NK-92 treated with Interleukin-12 subunit alpha and Interleukin-12 subunit beta, amount 100 ng/mL, for 24 hours (cell line): ENCODE measurements at places on chromosomes 2 and 18.

- DNase-seq, result no peak
These were observed 364.8 kb upstream of the GALNT5 start for GRCh38 chr2:156892467-156893281.

- no peak for DNase-seq
These were observed 4.2 kb downstream of the MEIS1 start for GRCh38 chr2:66438891-66439811.

GRCh38 chr18:49460976-49461601 is 644 bp upstream of the DYM start:
- no peak for DNase-seq

- DNase-seq, result no peak
These were observed 1.4 kb upstream of the TTL start for GRCh38 chr2:112480530-112481049.

DNA sequence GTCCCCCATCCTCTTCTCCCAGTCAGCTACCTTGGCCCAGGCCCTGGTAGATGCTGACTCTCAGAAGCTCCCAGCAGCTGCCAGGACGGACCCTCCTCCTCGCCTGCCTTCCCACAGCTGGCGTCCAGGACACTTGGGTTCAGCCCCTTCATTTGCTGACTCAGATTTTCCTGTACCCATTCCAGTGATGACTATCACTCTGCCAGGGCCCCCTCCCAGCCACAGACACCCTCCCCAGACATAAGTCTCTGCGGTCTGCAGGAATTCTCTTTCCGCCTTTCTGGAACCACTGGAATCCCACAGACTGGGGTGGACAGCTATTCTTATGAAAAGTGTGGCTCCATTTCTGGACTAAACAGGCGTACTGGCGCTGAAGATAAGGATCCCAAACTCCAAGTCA is 260.3 kb upstream of the EPAS1 start:
- no peak for DNase-seq

GRCh38 chr18:5768454-5768853 is 126.9 kb downstream of the TMEM200C start:
- no peak for DNase-seq

- DNase-seq, result no peak
These were observed 132.5 kb downstream of the UBE2E3 start for GRCh38 chr2:181112916-181113315.

DNA sequence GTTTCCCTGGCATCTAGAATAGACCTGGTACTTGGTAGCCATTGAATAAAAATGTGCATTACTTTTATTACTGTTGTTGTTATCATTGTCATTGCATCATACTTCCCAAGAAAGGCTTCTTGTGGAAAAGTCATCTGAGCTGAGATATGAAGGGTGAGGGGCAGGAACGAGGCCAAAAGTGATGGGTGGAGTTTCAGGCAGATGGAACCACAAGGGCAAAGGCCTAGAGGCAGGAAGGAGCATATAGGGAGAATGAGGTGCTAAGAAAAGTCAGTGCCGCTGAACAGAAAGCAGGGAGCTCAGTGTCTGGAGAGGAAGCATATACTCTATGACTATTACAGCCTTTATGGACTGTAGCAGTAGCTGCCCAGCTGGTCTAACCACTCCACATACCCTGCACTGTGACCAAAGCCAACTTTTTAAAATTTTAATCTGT is 219.3 kb downstream of the SPP2 start:
- DNase-seq, result no peak

GRCh38 chr18:75255094-75255493 is 44.5 kb downstream of the TSHZ1 start:
- no peak for DNase-seq
